Right ventricle myocardium inferior (tissue), 1 donor: ENCODE measurements at places on chromosomes 16 and 17. TPM values are rescaled to one million over a fixed set of nuclear protein-coding genes. Genes with fewer than 3 reads are reported as not detected.

GRCh38 chr17:811051-811784, 29.1 kb downstream of the MRM3 start:
- DNase-seq, result no peak

The NUBP1 gene
- 50.4 TPM for total RNA-seq

- no peak for DNase-seq
These were observed 7.5 kb downstream of the PELP1 start for GRCh38 chr17:4696437-4696805.

DNA sequence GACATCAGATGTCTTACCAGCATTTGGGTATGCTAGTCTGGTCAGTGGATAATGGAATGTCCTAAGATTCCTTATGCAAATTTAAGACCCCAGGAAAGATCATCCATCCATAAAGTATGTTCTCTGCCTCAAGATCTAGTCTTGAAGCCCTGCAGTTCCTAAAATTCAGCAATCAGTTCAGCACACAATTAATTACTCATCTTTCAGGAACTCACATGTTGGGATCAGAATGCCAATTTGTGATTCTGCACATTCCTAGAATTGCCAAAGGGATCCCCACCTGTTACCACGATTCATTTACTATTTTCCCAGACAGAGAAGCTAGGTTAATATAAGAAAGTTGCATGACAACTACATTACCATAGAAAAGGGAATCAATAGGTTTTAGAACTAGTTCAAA, 3.2 kb downstream of the OR2C1 start:
- DNase-seq, result no peak

- DNase-seq, result no peak
These were observed 41.3 kb downstream of the GINS3 start for GRCh38 chr16:58433569-58433951.

DNA sequence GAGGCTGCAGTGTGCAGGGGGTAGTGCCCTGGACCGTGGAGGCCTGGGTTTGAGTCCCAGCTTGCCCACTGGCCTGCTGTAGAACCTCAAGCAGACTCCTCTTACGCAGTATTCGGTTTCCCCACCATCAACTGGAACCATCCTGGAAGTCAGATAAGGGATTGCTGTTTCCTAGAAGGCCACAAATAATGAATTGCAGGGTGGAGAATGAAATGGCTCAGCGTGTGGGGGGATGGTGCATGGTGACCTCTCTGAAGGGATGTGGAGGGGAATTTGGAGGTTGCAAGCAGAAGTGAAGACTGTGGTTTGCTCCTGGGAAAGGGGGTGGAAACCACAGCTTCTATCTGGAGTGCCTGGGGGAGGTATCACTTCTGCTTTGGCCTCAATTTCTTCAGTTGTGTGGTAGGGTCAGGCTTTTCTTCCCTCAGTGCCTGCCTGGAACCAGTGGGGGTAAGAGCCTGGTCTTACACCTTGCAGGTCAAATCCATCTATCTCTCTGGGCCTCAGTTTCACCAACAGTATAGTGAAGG, 1.7 kb downstream of the ADGRG5 start:
- no peak for DNase-seq

The CSF3 gene
- total RNA-seq, result not detected

- DNase-seq, result no peak
These were observed 2285.8 kb downstream of the TP53TG3F start for GRCh38 chr16:35745191-35745590.

DNA sequence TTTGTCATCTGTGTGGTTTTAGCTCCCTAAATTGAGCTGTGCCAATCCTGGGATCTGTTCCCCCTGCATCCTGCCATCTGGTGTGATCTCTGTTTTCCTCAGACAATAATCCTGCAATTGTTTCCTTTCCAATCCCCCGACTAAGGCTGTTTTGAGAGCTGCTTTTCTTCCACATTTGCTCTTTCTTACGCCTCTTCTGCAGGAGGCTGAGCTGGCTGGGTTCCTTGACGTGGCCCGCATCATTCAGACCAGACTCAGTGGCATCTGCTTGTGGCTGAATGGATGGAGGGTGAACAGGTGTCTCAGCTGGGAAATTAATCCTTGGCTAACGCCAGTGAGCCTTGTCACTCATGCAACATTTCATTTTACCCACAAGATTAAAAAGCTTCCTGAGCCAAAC, 9.8 kb upstream of the MED9 start:
- DNase-seq, result no peak

- no peak for DNase-seq
These were observed 287.3 kb downstream of the ZFHX3 start for GRCh38 chr16:72760581-72760980.

The GNGT2 gene
- 2.5 TPM for total RNA-seq

The TPSG1 gene
- 0.30 TPM for total RNA-seq

The EMC6 gene
- total RNA-seq, result 65.5 TPM

DNA sequence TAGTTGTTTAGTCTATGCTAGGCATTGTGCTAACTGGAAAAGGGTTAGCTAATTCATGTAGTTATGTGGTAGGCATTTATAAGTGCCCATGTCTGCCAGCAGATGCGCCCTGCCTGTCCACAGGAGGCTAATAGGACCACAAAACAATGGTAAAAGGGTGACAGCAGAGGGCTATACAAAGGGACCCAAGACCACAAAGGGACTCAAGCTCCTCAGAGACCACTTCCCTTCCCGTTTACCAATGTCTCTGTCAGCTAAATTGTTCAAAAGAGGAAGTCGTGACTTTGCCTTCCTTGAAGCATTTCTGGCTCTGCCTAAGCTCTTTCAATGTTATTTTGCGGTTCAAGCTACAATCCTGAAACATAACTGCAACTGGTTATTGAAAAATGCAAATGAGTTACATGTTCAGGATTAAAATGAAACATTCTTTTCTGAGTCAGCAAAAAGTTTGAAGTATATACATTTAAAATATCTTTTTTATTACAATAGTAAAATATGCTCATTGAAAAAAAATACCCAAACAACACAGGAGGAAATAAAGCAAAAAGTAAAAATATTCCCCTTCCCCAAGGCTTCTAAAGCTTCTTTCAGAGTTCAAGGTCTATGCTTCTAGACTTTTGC, 149.2 kb downstream of the MAF start:
- DNase-seq, result no peak

The CA5A gene
- not detected for total RNA-seq

DNA sequence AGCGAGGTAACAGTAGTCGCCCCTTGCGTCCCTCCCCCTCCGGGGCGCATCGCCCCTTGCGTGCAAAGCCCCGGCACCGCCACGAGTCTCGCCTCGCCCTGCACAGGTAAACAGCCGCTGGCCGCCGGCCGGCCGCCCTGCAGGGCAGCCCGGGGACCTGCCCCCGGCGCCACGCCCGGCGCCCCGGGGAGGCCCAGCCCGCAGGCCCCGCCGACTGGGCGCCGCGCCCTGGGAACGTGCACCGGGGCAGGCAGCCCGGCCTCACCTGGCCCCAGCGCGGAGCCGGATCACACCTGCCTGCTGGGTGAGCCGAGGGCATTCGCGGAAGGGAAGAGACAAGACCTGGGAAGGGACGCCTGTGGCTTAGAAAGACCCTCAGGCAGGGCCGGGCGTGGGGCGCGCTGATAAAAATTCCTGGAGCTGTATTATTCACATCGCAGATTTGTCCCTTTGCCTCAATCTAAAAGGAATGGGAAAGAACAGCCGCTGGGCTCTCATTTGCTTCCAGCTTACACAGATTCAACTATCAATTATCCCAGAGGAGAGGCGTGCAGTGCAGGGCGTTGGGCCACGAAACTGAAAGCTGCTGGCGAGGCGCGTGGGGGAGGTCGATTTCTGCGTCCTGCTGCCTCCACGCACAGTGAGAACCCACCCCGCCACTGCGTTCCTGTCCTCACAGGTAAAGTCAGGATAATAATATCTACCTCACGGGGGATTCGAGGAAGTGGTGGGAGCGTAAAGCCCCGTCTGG, 451.9 kb downstream of the SLC39A11 start:
- DNase-seq, result no peak

- DNase-seq, result no peak
These were observed 87.8 kb downstream of the MARCHF10 start for GRCh38 chr17:62720126-62720850.

GRCh38 chr17:39794249-39794970, 56.7 kb downstream of the GRB7 start:
- no peak for DNase-seq

The VASN gene
- total RNA-seq, result 6.4 TPM

The CDH16 gene
- total RNA-seq, result 0.16 TPM

The DNAAF8 gene
- total RNA-seq, result 1.5 TPM

The KCNH4 gene
- 0.24 TPM for total RNA-seq

GRCh38 chr17:48491527-48492273, 39.1 kb downstream of the HOXB1 start:
- DNase-seq, result no peak

GRCh38 chr17:83151442-83152226, 72.2 kb downstream of the METRNL start:
- DNase-seq, result no peak

- no peak for DNase-seq
These were observed 111.7 kb downstream of the SPECC1 start for GRCh38 chr17:20120836-20121235.

GRCh38 chr17:38451840-38452529, 23.7 kb downstream of the ARHGAP23 start:
- DNase-seq, result no peak

DNA sequence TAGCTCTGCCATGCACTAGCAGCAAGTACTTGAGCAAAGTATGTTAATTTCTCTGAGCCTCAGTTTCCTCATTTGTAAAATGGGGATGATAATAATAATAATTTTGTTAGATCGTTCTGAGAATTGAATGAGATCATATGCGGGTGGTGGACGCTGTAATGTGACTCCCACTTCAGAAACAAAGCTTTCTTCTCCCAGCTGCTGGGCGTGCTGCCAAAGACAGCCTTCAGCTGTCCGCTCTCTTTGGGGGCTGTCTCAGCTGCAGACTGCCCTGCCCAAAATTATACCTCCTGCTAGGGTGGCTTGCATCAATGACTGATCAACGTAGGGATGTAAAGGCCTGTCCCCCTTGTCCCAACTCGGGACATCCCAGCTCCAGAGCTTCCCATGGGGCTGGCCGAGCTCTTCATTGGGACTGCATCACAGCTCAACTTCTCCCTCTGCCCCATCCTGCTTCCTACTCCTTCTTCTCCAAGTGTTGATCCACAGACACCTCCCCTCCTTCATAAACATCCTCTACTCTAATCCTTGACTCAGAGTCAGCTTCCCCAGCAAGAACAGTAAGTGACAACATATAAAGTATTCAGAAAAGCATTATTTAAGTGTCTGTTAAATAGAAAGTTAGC, 30.7 kb upstream of the CDH5 start:
- no peak for DNase-seq

DNA sequence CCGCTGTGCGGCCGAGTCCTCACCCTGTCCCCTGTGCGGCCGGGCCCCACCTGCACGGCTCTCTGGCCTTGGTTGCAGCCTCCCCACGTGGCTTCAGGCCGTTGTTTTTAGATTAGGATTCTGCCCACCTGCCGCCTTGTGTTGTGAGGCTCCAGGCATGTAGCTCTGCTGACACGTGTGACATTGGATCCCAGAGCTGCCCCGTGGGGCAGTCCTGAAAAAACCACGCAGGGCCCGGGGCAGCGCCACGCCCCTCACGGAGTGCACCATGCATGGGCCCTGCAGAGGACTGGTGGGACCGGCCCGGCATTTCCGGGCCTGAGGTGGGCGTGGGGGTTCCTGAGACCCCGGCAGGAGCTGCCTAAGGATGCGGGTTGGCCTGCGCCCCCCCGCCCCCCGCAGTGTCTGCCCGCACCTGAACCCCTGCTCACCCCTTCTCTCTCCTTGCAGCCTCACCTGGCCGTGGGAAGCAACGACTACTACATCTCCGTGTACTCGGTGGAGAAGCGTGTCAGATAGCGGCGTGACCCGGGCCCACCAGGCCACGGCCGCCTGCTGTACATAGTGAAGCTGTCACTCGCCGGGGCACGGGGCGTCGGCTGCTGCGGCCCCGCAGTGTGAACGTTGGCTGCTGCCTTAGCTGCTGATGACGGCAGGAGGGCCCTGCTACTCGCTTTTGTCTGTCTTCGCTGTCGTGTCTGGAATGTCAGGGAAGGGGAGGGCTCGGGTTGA, 27.7 kb upstream of the CHMP6 start:
- no peak for DNase-seq
